ENCODE measurements at places on chromosomes 1 and 21.

GRCh38 chr21:29696937-29697336 lies 242.9 kb downstream of the GRIK1 start:
- DNase-seq, result no peak

GRCh38 chr1:33949570-33949969 lies 85.7 kb downstream of the HMGB4 start:
- DNase-seq, result no peak

- DNase-seq, result no peak
These were observed 39.4 kb upstream of the EPS15 start for GRCh38 chr1:51558375-51558924.

- no peak for DNase-seq
These were observed 88.9 kb downstream of the PROX1 start for GRCh38 chr1:214076708-214077065.

DNA sequence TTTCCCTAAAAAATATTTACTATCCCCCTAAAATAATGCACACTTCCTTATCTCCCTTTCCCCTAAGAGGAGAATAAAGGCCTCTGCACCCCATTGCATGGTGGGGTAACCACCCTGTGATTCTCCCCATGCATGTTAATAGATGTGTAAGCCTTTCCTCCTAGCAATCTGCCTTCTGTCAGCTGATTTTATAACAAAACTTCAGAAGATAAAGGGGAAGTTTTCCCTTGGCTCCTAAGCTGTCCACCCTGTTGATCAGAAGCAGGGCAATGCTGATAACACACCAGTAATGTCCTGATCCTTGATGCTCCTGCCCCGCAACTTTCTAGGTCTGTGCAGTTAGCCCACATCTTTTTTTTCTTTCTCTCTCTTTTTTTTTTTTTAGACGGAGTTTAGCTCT lies 11.4 kb upstream of the RNF187 start:
- DNase-seq, result no peak

GRCh38 chr1:205803986-205804385 lies 9.0 kb downstream of the SLC41A1 start:
- DNase-seq, result no peak
